ENCODE measurements at places on chromosomes 7 and 10. TPM values are rescaled to one million over a fixed set of nuclear protein-coding genes. Genes with fewer than 3 reads are reported as not detected.

Gene FAM25A
- total RNA-seq, result not detected

Gene GPR158
- total RNA-seq, result 1.1 TPM

Gene APBB1IP
- total RNA-seq, result not detected

Gene LIPK
- not detected for total RNA-seq

Gene DPYSL4
- 19.6 TPM for total RNA-seq

Gene EPO
- total RNA-seq, result not detected

- no peak for DNase-seq
Measured at GRCh38 chr10:85651497-85651882, 715.1 kb downstream of the GRID1 start.

GRCh38 chr7:6257675-6258074 lies 14.7 kb downstream of the CYTH3 start:
- no peak for DNase-seq

GRCh38 chr7:128448751-128449302 lies 6.9 kb upstream of the HILPDA start:
- DNase-seq, result no peak

GRCh38 chr7:65960351-65961074 lies 21.5 kb downstream of the GUSB start:
- DNase-seq, result no peak

DNA sequence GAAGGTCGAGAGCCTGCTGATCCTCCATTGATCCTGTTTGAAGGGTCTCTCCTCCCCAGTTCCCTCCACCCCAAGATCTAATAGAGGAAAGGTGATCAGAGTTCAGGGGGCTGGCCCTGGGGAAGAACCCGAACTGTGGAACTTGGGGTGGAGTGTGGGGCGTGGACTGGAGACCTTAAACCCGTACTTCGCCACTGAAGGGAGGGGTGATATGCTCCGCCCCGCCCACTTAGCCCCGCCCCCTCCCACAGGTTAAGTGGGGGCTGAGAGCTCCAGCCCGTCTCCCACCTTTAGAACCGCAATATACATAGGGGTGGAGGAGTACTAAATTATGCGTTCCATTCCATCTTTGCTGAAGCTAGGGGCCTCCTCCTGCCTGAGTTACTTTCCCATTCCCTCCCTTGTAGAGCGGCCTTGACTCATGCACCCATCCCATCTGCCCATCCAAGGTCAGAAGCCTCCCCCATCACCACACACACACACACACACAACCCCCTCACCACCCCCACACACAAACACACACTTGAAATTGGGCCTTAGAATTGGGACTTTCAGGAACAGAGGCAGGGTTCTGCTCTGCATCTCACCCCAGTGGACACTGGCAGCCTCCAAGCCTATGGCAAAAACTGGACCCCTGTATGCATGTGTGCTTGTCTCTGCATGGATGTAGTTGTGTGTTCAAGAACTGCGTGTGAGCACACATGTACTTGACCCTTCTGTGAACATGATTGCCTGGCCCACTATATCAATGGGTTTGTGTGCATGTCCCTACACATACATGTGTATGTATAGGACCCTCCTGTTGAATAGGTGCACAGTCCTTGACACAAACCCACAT lies 991 bp downstream of the SEMA4G start:
- no peak for DNase-seq

DNA sequence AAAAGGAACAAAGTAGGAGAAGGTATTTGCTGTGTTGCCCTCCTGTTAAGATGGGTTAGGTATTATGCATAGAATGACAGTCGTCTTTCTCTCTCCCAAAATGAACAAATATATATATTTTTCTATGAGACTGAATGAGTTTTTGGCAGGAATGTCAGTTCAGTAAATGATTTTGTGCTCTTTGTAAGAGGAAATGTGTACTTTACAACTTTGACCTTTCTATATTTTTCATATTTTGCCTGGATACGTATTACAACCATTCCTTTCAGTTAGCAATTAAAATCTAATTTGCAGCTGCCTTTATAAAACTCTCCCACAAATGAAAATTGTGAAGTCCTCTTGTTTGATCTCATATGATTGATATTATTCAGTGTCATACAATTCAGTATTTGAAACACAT lies 336.6 kb upstream of the MEOX2 start:
- no peak for DNase-seq

GRCh38 chr10:28241741-28242399 lies 61.0 kb downstream of the MPP7 start:
- DNase-seq, result peak; percentile 53

GRCh38 chr10:11822026-11822756 lies 965 bp upstream of the PROSER2 start:
- DNase-seq, result no peak

GRCh38 chr10:29946953-29947700 lies 112.3 kb downstream of the JCAD start:
- DNase-seq, result peak; percentile 20

- DNase-seq, result peak; percentile 75
Measured at GRCh38 chr7:5429253-5429856, 5.7 kb upstream of the TNRC18 start.

DNA sequence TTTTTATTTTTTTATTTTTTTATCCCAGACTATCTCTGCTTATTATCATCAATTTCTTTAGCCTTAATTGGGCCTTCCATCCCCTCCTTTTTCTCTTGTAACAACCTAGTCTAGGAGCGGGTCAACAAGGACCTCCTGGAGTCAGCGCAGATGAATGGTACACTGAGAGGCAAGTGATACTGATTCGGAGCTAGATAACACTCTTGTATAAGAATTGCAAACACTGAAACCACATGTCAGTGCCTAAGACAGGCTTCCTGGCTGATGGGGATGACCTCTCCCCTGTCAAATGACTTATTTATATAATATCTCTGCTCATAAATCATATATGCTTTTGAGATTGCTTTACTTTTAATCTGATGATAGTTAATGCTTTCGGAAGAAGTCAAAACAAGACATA lies 22.7 kb downstream of the BPGM start:
- no peak for DNase-seq

- DNase-seq, result no peak
Measured at GRCh38 chr7:7746458-7746857, 28.1 kb upstream of the RPA3 start.

DNA sequence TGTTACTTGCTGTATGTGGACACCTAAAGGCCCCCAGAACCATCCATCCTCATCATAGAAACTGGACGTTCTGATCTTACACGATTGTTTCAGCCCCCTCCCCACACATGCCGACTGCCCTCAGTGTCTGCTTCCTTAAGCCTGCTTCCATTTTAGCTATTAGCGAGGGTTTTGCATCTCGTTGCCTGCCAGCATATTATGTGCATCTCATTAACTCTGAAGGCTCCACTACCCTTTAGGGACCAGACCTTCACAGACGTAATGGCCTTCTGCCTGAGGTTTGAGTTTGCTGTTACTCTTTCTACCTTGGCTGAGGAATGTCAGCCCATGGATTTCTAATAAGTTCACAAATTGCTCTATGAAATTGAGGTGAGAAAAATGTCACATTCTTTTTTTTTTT lies 53.9 kb upstream of the LRGUK start:
- DNase-seq, result no peak
